Right atrium auricular region (tissue), 2 donors: ENCODE measurements at places on chromosomes 1 and 21. TPM values are rescaled to one million over a fixed set of nuclear protein-coding genes. Genes with fewer than 3 reads are reported as not detected.

- DNase-seq = no peak
- H3K4me3 ChIP-seq = no peak overlapping the region
- no peaks in the 10 kb centered on the region for H3K4me1 ChIP-seq
Measured at GRCh38 chr1:222890716-222891115, 75.9 kb downstream of the DISP1 start.

- H3K27ac ChIP-seq = no peak overlapping the region
- DNase-seq = no peak
- H3K27me3 ChIP-seq = no peaks in the 10 kb centered on the region
- peaks cover 8% of the 10 kb centered on the region for H3K4me1 ChIP-seq
Measured at GRCh38 chr1:65159801-65160523, 12.0 kb downstream of the AK4 start.

Gene SNRNP40
- total RNA-seq = 20.6 TPM

GRCh38 chr21:32702702-32703101, 25.1 kb downstream of the SYNJ1 start:
- no peaks in the 10 kb centered on the region for H3K27me3 ChIP-seq
- no peak for DNase-seq
- no peak overlapping the region for H3K4me3 ChIP-seq

GRCh38 chr1:147904726-147905125, 2.1 kb downstream of the GJA8 start:
- no peak overlapping the region for H3K27ac ChIP-seq
- H3K4me3 ChIP-seq = no peak overlapping the region
- no peaks in the 10 kb centered on the region for H3K36me3 ChIP-seq
- H3K4me1 ChIP-seq = no peaks in the 10 kb centered on the region
- H3K27me3 ChIP-seq = no peaks in the 10 kb centered on the region

- no peak for DNase-seq
- no peak overlapping the region for H3K4me3 ChIP-seq
- H3K27me3 ChIP-seq = no peaks in the 10 kb centered on the region
- no peaks in the 10 kb centered on the region for H3K4me1 ChIP-seq
Measured at GRCh38 chr1:56525489-56526041, 53.8 kb downstream of the PLPP3 start.

- DNase-seq = no peak
- no peak overlapping the region for H3K4me3 ChIP-seq
- H3K4me1 ChIP-seq = no peaks in the 10 kb centered on the region
- no peaks in the 10 kb centered on the region for H3K27me3 ChIP-seq
- no peak overlapping the region for H3K27ac ChIP-seq
Measured at GRCh38 chr21:26194326-26194725, 23.8 kb upstream of the APP start.

- H3K4me1 ChIP-seq = no peaks in the 10 kb centered on the region
- no peaks in the 10 kb centered on the region for H3K27me3 ChIP-seq
- no peak for DNase-seq
- no peak overlapping the region for H3K27ac ChIP-seq
- H3K4me3 ChIP-seq = no peak overlapping the region
Measured at GRCh38 chr1:22154626-22155025, 11.7 kb upstream of the WNT4 start.

Gene GNG4
- total RNA-seq = not detected
